ENCODE measurements at places on chromosomes 3 and 15. TPM values are rescaled to one million over a fixed set of nuclear protein-coding genes. Genes with fewer than 3 reads are reported as not detected.

Gene AQR
- total RNA-seq: 32.7 TPM

- DNase-seq: no peak
These were observed 133.3 kb downstream of the CHDH start for GRCh38 chr3:53712817-53713388.

Gene LRRC31
- total RNA-seq: not detected

Gene CGNL1
- total RNA-seq: 20.6 TPM

GRCh38 chr3:14358426-14359211 is 43.8 kb upstream of the SLC6A6 start:
- DNase-seq: peak; percentile 73

- no peak for DNase-seq
These were observed 32.9 kb downstream of the DNAJB8 start for GRCh38 chr3:128433837-128434165.

Gene CACNA1D
- total RNA-seq: 10.1 TPM

- no peak for DNase-seq
These were observed 13.6 kb downstream of the ZBTB47 start for GRCh38 chr3:42667096-42667522.

Gene OPA1
- 85.6 TPM for total RNA-seq

DNA sequence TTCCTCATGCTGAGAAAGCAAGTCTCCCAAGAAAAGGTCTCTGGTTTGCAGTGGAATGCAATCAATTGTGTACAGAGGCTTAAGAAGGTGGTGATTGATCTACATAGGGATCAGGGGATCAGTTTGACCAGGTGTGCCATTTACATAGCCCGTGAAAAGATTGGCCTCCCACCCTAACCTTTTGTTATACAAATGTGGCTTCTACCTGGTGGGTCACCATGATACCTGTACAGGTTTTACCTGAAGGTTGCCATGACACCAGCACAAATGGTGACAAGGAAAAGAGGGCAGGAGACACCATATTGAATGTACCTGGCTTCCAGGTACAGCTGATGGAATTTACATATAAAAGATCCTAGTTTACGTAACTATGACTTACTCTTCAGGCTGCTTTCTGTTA is 25.5 kb upstream of the TEX55 start:
- DNase-seq: no peak

GRCh38 chr3:9217784-9218513 is 31.5 kb downstream of the SRGAP3 start:
- DNase-seq: no peak

GRCh38 chr15:58503139-58504027 is 71.6 kb downstream of the LIPC start:
- no peak for DNase-seq

DNA sequence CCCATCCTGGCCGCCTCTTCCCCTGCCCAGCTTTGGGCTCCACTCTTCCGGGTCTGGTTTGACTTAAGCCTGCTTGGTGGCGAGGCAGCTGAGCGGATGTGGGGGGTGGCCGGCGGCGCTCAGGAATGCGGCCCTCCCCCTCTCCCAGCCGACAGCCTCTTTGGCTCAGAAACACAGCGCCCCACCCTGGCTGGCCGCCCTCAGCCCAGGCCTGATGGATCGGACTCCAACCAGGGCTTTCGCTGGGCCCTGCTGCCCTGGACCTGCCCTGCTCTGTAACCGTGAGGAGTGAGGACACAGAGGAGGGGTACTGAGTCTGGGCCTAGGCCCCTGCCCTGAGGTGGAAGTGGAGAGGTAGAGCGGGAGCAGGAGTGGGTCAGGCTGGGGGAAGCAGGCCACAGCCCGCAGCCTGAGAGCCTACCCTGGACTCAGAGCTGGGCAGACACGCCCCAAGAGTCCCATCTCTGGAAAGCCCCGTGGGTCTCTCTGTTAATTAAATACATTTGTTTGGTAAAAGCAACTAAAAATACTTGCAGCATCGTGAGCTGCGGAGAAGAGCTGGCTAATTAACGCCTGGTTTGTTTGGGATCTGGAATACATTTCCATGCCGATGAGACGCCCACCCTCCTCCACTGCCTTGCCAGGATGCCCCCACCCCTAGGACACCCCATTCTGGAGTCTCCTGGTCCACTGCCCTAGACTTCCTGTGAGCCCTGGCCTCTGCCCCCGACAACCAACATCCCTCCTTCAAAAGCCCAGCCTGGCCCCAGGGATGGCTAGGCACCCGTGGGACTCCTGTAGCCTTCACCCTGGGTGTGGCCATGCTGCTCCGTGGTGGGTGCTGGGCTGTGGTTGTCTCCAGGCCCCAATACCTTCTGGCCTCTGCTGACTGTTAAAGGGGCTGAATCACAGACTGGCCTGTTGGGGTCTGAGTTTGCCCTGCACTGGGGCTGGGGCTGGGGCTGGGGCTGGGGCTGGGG is 19.6 kb downstream of the PLXNA1 start:
- peak; percentile 93 for DNase-seq

DNA sequence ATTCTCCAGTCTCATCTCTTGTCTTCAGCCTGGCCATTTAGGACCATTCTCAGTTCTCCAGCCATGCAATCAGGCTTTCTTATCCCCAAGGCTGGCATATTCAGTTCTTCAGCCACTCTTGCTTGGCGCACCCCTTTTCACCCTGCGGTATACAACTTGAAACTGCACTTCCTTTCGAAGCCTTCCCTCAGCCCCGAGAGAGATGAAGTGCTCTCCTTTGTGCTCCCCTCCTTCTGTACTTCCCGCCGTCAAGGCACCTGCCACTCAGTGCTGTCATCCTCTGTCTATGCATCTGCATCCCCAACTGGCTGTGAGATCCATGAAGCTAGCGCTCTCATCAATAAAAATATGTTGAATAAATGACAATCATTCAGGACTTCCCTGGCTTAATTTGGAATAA is 45.7 kb downstream of the MORC1 start:
- DNase-seq: no peak

- DNase-seq: peak; percentile 67
These were observed 53.8 kb downstream of the CMTM6 start for GRCh38 chr3:32448686-32449474.
